ENCODE measurements at places on chromosomes 5 and 9. TPM values are rescaled to one million over a fixed set of nuclear protein-coding genes. Genes with fewer than 3 reads are reported as not detected.

The GFI1B gene
- total RNA-seq: not detected

GRCh38 chr5:119417891-119418605 lies 34.2 kb upstream of the HSD17B4 start:
- no peak for DNase-seq

DNA sequence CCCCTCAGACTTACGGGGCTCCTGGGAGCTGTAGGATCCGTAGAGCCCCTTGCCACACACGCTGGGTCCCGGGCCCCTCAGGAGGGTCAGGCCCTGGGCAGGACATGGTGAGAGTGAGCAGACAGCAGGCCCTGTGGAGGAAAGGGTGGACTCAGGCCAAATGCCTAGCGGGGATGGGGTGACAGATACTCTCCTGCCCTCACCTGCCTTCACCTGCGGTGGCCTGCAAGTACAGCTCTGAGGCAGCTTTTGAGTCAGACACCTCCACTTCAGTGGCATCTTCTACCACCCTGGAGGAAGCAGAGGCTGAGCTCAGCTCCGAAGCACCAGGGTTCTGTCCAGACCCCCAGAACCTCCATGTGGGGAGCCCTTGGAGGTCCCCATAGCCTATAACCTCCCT lies 26.2 kb downstream of the SLC35A4 start:
- no peak for DNase-seq

DNA sequence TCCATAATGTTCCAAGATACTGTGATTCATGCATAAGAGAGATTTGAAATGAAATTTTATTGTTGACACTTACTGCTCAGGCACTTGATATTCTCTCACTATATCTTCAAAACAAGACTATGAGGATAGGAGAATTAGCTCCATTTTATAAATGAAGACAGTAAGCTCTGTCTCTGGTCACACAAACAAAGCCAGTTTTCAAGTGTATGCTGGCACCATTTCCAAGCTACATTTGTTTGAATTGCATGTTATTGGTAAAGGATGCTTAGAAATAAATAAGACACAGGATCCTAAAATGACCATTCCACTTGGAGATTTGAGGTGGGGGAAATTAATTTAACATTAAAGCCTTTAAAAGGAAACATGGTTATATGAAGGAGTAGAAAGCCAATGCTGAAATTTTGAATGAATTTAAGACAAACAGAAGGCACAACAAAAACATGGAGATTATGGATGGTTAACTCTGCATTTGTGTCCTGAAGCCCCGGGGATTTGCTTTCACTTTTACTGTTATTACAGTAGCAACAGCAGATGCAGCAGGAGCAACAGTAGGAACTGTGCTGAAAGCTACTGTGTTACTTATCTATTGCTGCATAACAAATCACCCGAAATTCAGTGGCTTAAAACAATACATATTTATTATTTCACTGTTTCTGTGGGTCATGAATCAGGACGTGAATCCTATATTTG lies 79.7 kb upstream of the ASTN2 start:
- DNase-seq: no peak
